ENCODE measurements at places on chromosomes 13 and 19.

GRCh38 chr19:46137915-46138473, 10.0 kb upstream of the IGFL2 start:
- DNase-seq = no peak

GRCh38 chr19:10812196-10812595, 23.8 kb downstream of the TMED1 start:
- no peak for DNase-seq

DNA sequence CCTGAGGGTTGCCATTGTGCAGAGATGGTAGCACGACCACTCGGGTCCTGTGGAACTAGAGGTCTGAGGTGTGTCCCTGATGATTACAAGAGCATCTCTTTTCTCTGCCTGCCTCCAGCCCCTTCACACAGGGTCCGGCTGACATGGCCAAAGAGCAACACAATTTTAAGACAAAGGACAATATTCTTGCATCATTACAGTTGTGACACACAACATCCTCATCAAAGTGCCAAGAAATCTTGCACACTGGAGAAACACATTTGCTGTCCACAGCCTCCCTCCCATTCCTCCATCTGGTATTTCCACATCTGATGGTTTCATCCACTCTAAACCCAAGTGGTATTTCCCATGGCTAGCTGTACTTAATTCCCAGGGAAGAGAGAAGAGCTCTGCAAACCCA, 12.8 kb downstream of the COL4A1 start:
- no peak for DNase-seq

DNA sequence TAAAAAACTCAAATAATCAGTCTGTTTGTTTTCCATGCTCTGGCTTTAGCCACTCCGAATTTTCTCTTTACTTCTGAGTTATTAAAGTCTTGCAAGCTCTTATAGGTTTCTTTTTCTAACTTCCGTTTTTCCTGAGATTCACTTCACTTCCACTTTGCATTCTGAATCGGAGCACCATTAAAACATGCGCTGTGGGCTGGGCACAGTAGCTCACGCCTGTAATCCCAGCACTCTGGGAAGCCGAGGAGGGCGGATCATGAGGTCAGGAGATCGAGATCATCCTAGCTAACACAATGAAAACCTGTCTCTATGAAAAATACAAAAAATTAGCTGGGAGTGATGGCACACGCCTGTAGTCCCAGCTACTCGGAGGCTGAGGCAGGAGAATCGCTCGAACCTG, 357.9 kb downstream of the SLITRK6 start:
- DNase-seq = no peak

DNA sequence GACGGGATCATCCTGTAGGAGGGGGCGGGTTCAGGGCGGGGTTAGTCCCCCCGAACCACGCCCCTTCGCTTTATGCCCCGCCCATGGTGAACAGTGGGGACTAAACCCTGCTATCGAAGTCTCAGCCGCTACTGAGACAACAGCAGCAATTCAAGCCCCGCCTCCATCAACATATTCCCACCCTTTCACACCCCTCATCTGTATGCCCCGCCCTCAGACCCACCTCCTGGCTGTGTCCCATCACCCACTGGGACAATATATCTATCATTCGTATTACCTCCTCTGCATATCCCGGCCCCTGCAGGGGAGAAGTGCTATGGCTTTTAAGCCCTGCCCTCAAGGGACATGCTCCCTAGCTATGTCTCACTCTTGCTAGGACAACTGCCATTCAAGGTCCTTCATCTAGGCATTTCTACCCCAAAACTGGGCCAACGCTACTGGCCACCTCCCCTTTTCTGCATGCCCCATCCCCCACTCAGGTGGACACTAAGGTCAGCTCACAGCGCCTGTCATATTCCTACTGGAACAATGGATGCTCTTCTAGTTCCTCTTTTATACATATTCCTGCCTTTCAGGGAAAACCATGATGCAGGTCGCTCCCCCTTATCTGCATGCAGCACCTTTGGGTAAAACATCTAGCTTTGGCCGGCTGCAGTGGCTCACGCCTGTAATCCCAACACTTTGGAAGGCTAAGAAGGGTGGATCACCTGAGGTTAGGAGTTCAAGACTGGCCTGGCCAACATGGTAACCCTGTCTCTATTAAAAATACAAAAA, 11.9 kb downstream of the LRFN1 start:
- DNase-seq = no peak

- no peak for DNase-seq
Observed at GRCh38 chr19:39144290-39145071, 18.9 kb downstream of the PAK4 start.

DNA sequence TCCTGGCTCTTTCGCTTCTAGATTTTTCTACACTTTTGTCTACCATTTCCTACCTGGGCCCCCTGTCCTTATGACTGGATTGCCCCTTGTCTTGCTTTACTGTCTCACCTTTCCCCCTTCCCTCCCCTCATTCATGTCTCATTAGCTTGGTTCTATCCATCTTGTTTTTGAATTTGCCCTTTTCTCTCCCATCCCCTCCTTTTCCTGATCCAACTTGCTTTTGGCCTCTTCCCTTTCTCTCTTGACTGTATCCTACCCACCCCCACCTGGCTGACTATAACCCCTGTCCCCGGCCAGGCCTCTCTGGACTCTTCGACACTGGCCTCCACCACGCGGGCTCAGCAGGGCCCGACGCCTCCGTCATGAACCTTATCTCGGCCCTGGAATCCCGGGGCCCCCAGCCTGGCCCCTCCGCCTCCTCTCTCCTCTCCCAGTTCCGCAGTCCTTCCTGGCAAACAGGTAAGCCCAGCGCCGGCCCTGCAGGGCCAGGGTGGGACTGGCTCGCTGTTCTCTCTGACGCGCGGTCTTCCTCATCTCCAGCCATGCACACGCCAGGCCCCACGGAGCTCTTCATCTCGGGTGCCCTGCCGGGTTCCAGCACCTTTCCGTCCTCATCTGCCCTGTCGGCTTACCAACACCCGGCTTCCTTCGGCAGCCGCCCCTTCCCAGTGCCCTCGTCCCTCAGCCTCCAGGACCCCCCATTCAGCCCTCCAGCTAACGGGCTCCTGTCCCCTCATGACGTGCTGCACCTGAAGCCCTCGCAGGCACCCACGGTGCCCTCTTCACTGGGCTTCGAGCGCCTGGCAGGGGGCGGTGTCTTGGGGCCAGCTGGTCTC, 3.4 kb downstream of the PRR12 start:
- no peak for DNase-seq

DNA sequence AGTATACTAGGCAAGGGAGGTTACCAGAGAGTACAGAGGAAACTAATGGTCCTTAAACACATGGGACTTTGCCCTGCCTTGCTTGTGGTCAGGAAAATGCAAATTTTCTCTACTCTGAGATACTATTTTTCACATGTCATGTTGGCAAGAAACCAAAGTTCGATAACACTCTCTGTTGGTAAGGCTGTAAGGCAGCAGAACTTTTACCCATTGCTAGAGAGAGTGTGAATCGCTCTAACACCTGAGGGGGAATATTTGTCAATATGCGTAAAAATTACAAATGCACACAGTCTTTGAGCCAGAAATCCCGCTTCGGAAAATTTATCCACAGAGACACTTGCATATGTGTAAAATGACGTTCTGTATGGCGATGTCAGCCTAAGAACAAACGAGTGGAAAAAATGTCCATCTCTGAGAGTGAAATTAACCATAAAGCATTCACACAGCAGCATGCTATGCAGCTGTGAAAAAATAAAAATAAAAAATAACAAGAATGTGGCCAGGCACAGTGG, 9.5 kb upstream of the RFX1 start:
- peak; percentile 74 for DNase-seq

- DNase-seq = no peak
Observed at GRCh38 chr13:101627556-101627943, 175.1 kb downstream of the ITGBL1 start.

DNA sequence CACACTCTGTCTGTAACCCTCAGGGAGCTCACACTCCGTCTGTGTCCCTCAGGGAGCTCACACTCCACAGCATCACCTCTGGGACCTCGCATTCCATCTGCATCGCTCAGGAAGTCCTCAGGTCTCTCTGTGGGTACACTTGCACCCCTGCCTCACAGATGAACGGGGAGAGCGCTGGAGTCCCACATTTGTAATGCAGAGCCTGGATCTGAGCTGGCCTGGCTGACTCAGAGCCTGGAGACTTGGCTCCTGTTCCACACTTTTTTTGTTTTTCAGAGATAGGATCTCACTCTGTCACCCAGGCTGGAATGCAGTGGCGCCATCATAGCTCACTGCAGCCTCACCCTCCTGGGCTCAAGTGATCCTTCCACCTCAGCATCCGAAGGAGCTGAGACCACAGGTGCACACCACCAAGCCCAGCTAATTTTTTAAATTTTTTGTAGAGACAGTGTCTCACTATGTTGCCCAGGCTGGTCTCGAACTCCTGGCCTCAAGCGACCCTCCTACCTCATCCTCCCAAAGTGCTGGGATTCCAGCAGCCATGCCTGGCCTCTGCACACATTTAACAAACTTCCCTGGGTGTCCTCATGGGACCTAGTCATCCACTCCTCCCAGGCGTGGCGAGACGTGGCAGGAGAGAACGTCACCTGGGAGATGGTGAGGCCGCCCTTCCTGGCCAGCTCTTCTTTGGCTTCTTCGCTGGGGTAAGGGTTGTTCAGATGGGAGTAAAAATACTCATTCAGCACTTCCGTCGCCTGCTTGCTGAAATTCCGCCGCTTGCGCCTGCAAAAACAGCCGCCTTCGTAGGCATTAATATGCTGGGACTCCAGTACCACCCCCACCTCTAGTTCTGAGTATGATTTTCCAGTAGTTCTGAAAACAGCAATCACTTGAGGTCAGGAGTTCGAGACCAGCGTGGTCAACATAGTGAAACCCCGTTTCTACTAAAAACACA, 31.0 kb downstream of the CILP2 start:
- no peak for DNase-seq

- no peak for DNase-seq
Observed at GRCh38 chr19:28977826-28978225, 235.1 kb downstream of the UQCRFS1 start.

DNA sequence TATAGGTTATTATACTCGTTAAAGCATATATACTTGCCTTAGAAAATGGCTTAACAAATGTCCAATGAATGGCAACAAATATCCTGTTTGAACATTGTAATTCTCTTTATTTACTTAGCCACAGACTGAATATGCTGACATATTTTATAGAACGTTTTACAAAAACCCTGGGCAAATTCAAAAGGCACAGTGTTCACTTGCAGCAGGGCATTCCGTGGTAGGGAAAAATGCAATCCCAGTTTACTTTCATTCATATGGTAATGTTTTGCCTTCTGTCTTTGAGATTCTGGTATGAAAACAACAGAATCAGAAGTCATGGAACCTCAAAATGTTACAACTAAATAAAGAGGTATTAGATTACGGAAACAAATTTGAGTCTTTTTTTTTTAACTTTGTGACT, 56.2 kb upstream of the MYCBP2 start:
- DNase-seq = no peak

GRCh38 chr13:45500492-45501174, 35.9 kb downstream of the COG3 start:
- no peak for DNase-seq

DNA sequence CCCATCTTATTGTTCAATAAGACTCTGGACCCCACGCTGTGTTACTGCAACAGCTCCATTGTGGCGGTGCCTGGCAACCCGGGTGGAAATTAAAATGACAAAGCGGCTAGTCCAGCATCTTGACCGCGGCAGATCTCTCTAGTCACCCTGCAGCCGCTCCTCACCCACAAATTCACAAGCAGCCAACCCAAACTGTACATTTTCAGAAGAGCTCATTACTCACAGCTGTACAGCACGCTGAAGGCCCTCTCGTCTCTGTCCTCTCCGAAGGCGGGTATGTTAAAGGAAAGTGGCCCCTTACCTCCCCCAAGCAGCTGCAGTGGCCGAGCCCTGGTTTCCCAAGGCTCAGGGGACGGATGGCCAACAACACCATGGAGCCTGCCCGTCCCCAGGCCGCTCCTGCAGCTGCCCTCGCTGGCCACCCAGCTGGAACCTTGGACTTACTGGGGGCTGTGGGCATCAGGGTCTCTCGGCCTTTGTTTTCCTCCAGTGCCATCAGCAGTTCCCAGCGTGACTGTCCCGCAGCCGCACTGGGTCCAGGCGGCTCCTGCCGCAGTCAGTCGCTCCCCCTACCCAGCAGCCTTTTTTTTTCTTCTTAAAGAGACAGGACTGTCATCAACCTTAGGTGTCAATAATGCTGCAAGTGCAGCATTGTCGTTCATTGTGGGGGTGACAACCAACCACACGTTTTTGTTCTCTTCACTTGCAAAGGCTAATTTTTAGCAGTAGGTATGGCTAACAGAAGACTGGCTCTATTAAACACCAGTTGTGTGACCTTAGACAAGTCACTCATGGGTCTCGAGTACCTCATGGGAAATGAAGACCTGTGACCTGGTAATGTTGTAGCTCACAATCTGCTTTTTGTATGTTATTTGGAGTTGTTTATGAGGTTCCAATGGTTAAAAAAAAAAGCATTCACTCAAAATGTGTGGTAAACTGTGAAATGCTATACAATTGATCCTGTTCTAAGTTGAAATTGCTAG, at the start of gene SACS:
SACS (minus strand) TSS at position 532 of the 983 bp plus-strand sequence. CDS start 22,463 bp downstream, outside the sequence.
- DNase-seq = peak; percentile 21

DNA sequence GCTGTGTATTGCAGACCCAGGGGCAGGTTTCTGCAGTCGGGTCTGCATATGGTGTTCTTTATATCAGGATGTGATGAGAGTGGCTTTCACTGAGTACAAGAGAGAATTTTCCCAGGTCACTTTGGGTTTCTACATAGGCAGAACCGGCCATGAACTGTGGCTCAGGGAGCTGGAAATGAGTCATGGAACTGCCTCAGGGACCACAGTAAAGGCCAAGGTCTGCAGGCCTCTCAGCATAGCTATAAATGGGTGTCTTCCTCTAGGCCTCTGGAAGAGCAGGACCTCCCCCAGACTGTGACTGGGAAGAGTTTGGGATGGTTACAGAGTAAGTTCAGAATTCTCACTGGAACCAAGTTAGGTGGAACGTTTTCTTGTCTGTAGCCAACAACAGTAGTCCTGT, 51.8 kb upstream of the ZNF681 start:
- no peak for DNase-seq

DNA sequence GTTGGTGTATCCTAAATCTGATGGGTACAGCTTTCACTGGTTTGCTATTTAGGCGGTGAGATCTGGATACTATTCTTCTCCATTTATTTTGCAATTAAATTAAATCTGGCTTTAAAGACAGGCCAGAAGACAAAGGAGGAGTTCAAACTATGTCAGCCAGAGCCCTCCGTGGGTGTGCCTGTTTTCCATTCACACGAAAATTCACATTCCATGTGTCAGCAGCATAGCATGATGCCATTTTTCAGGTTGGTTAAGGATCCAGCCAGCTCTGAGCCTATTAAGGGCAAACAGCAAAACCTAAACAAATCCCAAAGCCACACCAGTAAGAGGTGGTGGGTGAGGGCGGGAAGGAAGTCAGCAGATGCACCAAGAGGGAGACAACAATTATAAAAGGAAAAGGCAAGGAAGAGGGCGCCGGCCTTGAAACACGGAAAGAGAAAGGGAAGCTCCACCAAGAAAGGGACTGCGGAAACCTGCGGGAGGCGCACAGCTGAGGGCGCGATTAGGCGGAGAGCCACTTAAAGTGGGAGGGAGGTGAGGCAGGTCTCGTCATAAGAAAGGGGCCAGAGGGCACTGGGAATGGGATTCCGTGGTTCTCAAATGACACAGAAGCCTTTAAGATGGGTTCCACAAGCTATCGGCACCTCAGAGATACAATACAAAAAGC, 43.0 kb downstream of the CARS2 start:
- no peak for DNase-seq

All from GM13976 (cell line).